ENCODE measurements at places on chromosomes 5 and 9.

GRCh38 chr5:109711673-109712072 is 21.9 kb downstream of the MAN2A1 start:
- DNase-seq = no peak

DNA sequence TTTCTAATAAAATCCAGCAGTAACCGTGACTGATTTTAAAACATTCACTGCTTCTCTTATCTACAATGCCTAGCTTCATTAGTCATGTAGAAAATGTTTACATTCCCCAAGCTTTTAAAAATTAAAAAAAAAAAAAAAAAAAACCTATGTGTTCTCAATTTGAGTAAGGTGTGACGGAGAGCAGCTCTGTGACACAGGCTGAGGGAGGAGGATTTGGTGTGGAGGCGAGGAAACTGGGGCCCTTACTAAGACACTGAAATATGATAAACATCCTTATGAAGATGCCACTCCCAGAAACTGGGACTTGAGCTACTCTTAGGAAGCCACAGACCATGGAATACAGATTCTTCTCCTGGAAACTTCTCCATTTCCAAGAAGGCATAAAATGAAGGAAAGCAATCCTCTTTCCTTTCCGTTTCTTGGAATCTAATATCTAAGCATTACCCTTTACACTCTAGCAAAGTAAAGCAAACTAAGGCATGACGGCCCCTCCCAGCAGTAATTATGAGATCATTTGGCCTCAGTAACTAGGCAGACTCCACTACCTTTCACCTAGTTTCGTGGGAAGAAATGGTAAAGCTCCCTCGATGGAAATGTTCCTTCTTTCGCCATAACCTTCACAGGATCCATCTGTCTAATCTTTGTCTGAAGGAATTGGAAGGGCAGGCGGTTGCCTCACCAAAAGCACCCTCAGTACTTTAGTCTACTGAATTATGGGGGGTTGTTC is 23.5 kb downstream of the GRAMD2B start:
- DNase-seq = no peak

- no peak for DNase-seq
Measured at GRCh38 chr5:31047621-31048020, 145.9 kb upstream of the CDH6 start.

DNA sequence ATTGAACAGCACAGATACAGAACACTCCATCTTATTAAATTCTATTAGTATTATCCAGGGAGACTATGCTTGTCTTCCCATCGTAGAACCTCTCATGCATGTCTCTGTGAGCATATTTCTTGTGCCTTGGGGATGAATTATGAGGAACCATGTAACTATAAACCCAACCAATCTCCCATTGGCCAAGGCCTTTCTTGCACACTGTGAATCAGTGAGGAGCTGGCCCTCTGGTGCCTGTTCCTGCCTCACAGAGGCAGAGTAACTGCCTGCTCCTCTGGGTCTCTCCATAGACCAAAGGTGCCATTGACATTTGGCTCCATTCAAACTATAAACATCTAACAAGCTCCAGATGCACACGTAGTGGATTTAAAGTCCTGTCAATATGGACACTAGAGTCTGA is 190.4 kb downstream of the ENC1 start:
- no peak for DNase-seq

GRCh38 chr5:122220511-122220910 is 91.2 kb downstream of the ZNF474 start:
- no peak for DNase-seq

DNA sequence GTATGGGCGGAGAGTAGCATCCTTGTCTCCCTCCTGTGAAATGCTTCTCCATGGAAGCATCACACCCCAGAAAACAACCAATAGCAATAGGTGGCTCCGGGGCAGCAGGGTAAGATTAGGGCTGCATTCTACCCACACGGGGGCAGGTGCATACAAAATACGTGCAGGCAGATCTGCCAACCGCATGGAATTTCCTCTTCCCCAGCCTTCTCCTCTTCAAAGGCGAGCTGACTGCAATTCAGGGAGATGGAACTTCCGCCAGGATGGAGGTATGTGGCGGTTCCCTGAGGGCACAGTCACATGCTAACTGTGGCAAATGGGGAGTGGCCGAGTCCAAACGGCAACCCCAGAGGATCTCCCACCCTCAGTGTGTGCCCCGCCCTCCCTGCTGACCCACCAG is 81.5 kb downstream of the LMNB1 start:
- DNase-seq = no peak

DNA sequence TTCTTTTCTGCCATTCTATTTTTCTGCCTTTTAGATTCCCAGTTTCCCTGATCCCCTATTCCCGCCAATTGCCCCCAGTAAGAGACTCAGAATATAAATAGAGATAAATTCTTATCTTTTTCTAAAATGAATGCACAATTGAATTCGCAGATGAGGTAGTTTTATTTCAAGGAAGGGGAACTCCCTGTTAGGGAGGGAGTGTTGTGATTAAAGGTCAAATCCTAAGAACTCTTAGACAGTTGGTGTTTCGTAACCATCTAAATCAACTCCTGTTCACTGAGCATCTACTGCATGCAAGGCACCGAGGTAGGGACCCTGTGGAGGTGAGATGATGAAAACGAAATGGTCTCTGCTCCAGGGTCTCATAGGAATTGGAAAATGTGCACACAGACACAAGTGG is 7.7 kb upstream of the MAP3K1 start:
- no peak for DNase-seq

DNA sequence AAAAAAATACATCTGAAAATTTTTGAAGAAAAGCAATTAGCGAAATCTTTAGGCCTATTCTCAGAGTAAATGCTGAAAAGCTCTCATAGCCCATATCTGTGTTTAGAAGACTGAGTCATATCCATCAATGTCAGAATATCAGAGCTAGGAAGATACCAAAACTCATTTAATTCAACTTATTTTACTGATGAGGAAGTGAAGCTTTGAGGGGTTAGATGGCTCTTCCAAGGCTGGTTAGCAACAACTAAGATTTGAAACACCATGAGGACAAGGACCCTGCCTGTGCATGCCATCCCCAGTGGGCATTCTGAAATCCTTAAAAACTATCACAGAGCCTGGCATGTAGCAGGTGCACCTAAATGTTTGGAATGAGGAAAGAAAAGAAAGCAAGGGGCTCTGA is 2.5 kb downstream of the FREM1 start:
- no peak for DNase-seq

DNA sequence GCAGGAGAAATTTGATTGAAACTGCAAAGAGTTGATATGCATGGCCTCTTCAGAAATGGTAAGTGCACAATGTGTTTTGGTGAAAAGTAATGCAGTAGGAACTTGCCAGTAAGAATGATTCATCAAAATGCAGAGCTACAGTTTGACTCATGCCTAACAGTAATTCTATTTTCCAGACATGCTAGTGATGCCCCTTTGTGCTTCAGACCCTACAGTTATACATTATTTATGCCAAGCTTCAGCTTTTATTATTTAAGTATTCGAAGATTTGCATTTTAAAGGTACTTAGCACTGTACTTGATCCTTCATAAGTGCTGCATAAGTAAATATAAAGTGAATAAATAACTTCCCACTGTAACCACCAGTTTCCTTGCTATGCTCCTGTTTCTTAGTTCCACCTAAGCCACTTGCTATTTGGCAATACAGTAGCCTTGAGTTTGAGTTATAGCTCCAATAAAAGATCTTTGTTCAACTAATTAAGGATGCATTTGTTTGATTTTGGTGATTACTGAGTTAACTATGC is 3.6 kb upstream of the SPATA31E1 start:
- DNase-seq = no peak

GRCh38 chr5:132468656-132469379 is 21.8 kb downstream of the IRF1 start:
- no peak for DNase-seq

DNA sequence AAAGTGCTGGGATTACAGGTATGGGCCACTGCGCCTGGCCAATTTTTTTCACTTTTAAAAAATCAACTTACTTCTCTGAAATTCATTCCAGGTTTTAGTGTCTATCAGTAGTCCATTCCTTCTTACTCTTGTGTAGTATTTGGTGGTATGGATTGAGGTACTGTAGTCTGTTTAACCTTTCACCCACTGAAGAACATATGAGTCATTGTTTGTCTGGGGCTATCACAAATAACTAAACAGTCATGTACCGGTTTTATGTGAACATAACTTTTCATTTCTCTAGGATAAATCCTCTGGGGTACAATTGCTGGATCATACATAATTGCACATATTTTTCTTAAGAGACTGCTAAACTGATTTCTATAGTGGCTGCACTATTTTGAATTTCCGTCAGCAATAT is 1188.0 kb upstream of the CDH9 start:
- DNase-seq = no peak

- no peak for DNase-seq
Measured at GRCh38 chr5:150648294-150649107, 8.0 kb downstream of the SYNPO start.

GRCh38 chr9:35729700-35730485 is 2.1 kb downstream of the TLN1 start:
- DNase-seq = no peak

- peak; percentile 34 for DNase-seq
Measured at GRCh38 chr9:7570107-7570720, 229.4 kb downstream of the DMAC1 start.

DNA sequence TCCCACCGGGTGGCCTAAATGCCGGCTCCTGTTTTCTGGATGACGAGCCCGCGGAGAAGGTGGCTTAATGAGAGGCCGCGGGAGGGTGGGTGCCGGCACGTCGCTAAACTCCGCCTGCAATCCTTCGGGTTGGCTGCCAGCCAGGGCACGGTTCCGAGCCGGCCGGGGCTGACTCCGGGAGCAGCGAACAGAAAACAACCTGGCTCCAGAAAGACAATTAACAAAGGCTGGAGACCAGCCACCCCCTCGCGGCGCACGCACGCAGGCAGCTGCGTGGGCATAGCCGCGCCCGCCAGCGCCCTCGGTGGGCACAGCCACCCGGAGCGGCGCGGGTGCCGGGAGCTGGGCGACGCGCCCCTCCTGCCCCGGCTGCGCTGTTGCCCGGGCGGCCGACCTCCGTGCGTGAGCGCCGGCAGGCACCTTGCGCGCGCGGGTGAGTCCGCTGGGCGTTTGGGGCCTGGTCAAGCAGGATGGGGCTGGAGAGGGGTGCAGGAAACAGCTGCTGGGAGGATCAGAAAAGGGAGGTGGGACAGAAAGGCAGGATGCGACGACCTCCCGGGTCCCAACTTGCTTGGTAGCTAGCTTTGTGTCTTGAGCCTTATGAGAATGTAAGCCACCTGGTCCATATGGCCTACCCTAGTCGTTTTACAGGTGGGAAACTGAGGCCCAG is at the start of gene ARHGEF37:
Gene ARHGEF37, plus strand, starts transcription at position 307 of the 670 bp plus-strand sequence. CDS start 16,272 bp downstream, outside the sequence.
- peak; percentile 8 for DNase-seq

DNA sequence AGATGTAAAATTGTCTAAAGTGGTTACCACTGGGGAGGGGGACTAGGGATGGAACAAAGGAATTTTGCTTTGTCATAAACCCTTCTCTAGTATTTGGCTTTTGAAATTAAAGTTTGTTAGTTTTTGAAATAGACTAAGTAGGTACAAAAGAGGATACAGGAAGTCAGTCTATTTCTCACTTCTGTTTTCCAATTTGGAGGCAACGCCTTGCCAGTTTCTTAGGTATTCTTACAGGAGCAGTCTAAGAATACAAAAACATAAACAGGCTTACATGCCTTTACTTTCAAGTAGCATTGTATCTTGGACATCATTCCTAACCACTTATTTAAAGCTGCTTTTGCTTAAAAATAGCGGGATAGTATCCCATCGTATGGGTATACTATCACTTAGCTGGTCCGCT is 34.4 kb downstream of the ALG2 start:
- no peak for DNase-seq

DNA sequence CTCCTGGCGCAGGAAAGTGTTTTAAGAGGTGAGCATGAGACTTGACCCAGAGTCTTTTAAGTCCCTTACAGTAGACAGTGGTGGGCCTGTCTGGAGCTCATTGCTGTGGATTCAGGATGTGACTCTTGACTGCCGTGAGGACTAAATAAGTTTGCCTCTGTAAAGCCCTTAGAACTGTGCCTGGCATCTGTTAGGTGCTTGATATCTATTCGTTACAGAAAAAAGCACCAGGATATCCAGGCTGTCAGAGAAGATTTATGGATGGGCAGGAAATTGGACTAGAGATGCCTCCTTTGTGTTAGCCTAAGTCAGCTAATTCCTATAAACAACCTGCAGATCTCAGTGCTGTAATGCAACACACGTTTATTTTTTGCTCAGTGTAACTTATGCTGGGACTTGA is 12.6 kb downstream of the ERGIC1 start:
- no peak for DNase-seq

DNA sequence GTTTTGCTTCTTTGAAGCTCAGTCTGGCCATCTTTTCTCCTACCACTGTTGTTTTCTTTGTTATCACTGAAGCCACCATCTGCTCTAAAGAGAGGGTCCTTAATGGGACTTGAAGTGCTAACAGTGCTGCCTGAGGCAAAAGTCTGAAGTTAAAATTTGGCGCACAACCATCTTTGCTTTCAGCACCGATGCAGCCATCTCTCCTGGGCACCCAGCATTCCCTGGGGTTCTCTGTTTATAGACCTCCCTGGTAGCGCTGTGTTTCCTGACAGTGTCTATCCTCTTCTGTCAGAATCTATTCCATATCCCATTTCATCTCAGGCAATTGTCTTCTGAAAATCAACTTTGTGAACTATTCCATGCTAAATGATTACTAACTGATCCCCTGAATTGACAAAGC is 491.5 kb upstream of the MPDZ start:
- no peak for DNase-seq

DNA sequence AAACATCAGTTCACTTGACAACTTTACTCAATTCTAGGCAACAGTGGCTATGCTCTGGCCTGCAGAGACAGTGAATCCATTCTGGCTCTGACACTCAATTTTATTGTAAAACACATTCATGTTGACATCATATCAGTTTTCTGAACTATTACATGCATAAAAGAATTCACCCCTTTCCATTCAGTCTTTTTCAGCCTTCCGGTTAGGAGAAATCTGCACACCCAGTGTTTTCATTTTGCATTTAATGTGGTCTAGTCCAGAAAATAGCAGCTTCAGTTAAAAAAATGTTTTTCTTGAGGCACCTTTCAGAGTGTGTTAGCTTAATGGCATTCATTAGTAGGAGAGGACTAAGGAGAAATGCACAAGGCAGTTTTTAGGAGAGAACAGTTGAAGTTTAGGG is 95.1 kb downstream of the PBX3 start:
- no peak for DNase-seq

DNA sequence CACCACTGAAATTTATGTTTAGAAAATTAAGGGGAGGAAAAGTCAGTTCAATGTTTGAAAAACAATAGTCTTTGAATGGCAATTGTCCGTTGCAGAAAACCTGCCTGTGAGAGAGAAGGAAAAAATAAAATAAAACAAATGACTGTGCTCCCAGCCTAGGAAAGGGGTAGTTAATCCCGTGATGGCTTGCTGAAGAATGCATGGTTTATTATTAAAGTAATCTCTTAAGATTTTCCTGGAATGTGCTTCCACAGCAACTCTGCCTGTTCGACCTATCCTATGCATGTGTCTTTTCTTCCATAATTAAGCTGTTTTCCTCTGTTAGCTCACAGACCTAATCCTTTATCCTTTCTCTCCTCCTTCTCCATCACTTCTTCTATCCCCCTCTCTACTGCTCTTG is 2.4 kb upstream of the DAB2 start:
- DNase-seq = no peak

GRCh38 chr5:173878224-173878967 is 9.8 kb upstream of the CPEB4 start:
- no peak for DNase-seq

- DNase-seq = no peak
Measured at GRCh38 chr5:122942164-122942914, 94.2 kb downstream of the PPIC start.

Measured in activated T-helper 1 cell treated with Interleukin-2 at 50 U/mL for 16 hours (primary cell).